Stimulated activated CD8-positive, alpha-beta memory T cell treated with anti-CD3 and anti-CD28 coated beads, Interleukin-7, amount 100 ng/mL, for 1 hour (primary cell): ENCODE measurements at places on chromosomes 12 and 14.

DNA sequence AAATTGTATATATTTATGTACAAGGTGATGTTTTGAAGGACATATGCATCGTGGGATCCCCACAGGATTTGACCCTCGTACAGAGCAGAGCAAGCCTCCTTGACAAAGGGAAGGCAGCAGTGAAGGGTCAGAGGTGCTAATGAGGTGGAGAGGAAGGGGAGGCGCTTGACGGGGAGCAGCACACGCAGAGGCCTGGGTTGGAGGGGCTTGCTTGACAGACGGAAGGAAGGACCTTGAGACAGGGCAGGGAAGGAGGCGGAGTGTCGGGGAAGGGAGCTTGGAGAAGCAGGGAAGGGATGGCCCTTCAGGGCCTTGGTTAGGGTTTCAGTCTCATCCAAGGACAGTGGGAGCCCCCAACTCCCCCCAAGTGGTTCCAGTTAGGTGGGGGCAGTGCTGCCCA is 52.6 kb downstream of the ZNF664 start:
- DNase-seq = no peak

GRCh38 chr14:36751106-36751505 is 89.4 kb downstream of the PAX9 start:
- no peak for DNase-seq

DNA sequence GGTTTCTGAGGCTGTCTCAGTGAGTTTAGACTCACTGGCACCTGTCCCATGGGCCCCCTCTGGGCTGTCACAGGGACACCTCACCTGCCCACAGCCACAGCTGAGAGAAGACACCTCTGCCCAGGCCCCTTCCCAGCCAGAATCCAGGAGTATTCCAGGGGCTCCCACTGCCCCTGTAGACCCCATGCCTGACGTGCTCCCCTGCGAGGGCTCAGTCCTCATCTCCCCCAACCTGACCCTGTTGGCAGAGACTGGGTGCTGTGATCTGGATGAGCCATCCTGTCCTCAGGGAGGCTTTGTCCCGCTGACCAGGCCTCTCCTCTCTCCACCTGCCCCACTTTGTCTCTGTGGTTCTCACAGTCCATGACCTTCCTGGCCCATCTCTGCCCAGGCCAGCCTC is 89.4 kb downstream of the DHRS2 start:
- DNase-seq = no peak

GRCh38 chr14:33781236-33781635 is 169.6 kb downstream of the EGLN3 start:
- DNase-seq = no peak

DNA sequence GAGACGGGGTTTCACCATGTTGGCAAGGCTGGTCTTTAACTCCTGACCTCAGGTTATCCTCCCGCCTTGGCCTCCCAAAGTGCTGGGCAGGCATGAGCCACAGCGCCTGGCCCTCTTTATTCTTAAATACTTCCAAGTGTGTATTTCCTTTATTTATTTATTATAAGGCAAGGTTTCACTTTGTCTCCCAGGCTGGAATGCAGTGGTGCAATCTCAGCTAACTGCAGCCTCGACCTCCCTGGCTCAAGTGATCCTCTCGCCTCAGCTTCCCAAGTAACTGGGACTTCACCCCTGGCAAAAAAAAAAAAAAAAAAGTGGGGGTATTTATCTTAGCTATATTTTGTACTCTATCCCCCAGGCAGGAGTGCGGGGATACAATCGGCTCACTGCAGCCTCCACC is 6.8 kb downstream of the FAM216A start:
- no peak for DNase-seq

DNA sequence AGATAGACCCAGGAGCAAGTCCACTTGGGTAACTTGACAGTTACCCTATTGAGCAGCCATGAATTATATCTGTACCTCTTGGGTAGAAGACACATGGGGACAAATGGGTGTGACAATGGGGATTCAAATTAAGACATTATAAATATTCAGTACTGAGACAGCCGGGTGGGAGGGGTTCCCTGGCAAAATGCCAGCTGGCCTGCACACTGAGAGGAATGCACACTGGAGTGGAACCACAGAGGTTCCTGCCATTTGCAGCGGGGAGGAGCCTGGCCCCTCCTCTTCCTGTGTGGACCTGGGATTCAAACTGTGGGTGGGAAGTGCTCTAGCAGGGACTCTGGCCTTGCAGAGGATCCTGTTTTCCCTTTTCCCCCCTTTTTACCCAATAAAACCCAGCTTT is 118.7 kb upstream of the CDKN3 start:
- DNase-seq = no peak

DNA sequence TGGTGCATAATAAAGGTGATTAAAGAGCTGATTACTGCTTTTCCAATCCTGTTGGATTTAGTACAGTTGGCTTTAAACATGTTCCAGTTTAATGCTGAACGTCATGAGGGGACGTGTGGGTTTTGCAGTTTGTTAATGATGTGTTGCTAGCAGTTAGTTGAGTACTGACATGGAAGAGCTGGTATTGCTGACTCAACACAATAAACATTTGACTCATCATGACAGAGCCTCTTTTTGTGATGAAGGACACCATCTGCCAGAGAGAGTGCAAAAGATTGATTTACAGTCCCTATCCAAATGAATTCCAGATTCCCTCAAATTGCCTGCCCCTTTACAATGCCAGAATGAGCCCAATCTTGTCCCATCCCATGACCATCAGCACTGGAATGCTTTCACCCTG is 346.2 kb upstream of the PRICKLE1 start:
- DNase-seq = no peak

GRCh38 chr12:109595321-109595902 is 21.8 kb downstream of the MVK start:
- no peak for DNase-seq

GRCh38 chr12:101859664-101860607 is 17.4 kb upstream of the DRAM1 start:
- DNase-seq = no peak

- DNase-seq = no peak
Observed at GRCh38 chr14:22883173-22883976, at the start of gene REM2. Gene REM2, plus strand, starts transcription at chr14:22883222. Its CDS starts 66 bp downstream, at chr14:22883288.

- DNase-seq = no peak
Observed at GRCh38 chr12:32917094-32917611, 20.6 kb upstream of the PKP2 start.

- DNase-seq = no peak
Observed at GRCh38 chr12:86139671-86140070, 116.5 kb downstream of the MGAT4C start.
